ENCODE measurements at places on chromosomes 2 and 18.

DNA sequence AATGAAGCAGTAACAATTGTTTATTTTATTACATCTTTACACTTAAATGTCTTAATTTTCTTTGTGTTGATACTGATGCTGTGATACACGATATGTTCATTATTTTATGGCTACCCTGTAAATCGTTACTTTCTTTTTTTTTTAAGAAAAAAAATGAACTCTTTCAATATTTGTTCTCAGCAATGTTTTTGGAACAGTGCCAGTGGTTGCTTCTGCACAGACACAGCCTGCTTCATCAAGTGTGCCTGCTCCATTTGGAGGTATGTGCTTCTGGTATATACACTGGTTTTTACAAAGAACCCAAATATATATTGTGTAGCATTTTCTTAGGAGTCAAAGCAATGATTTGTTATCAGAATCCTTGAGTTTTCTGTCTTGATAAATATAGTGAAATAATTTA lies 62.2 kb upstream of the SCYGR2 start:
- DNase-seq = no peak

- no peak for DNase-seq
Observed at GRCh38 chr18:33277431-33277830, 163.1 kb downstream of the CCDC178 start.

GRCh38 chr18:5851998-5852397 lies 43.3 kb downstream of the TMEM200C start:
- DNase-seq = no peak

- DNase-seq = peak; percentile 86
Observed at GRCh38 chr2:134139611-134140010, 114.3 kb upstream of the MGAT5 start.

DNA sequence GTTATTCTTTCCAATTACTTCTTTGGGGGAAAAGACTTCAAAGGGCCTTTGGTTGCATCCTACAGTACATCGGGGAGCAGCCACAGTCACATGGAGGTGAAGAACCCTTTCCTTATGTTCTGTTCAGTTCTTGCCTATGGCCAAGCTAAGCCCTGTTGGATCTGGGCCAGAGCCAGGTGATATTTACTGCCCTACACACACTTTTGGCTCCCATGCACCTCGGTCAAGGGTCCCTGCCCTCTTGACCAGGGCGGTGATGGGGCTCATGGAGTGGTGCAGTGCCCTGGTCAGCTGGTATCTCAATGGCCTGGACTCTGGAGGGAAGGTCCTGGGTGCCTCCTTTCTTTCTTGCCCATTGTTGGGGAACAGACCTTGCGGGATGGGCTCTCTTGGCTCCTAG lies 98.7 kb downstream of the VAPA start:
- DNase-seq = no peak

- DNase-seq = no peak
Observed at GRCh38 chr2:134852518-134852917, 14.1 kb downstream of the ACMSD start.

DNA sequence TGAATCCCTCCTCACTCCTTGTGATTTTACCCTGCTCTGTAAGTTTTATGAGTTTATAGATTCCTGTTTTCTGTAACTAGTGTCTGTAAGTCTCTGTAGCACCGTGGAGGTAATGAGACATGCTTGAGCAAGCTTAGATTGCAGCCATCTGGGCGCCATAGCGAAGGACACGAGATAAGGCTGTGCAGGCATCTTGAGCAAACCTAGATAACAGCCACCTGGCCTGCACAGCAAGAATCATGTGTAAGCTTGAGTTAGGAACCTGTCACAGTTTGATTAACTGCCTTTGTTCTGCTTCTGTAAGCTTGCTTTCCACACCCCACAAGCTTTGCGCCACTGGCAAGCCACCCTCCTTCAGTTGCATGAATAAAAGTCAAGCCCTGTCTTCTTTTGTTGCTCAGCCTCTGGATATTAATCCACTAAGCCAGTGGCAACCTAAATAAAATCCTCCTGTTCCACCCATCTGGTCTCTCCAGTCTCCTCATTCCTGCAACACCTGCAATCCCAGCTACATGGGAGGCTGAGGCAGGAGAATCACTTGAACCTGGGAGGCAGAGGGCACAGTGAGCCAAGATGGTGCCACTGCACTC lies 270.6 kb upstream of the RGPD4 start:
- no peak for DNase-seq

- no peak for DNase-seq
Observed at GRCh38 chr2:86066007-86066578, 39.6 kb downstream of the POLR1A start.

DNA sequence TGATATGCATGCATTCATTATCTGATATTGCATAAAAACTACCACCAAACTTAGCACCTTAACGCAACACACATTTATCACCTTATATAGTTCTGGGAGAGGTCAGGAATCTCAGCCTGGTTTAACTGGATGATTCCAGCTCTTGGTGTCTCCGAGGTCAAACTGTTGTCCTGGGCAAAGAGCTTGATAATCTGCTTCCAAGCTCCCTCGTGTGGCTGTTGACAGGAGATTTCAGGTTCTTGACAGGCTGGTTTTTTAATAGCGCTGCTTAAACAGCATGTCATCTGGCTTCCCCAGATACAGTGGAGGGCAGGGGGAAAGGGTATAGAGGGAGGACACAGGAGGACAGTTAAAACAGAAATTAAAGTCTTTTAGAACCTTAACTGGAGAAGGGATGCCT lies 785.0 kb downstream of the CNTNAP5 start:
- DNase-seq = peak; percentile 23

DNA sequence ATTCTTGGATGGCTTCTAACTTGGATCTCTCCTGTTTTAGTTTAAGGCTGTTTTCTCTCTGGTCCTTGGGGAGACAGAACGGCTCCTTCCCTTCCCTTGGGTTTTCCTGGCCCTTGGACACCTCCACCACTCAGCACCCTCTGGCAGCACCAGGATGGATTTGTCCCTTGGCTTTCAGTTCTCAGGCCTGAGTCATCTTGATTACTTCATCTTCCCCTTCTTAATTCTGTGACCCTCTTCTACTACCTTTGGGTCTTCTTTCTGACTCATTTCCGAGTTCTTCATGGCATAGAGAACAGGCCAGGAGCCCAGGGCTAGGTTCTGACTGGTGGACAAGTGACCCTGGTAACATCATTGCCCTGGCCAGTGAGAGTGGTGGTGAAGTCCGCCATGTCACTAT lies 14.9 kb downstream of the IGFBP2 start:
- DNase-seq = no peak

DNA sequence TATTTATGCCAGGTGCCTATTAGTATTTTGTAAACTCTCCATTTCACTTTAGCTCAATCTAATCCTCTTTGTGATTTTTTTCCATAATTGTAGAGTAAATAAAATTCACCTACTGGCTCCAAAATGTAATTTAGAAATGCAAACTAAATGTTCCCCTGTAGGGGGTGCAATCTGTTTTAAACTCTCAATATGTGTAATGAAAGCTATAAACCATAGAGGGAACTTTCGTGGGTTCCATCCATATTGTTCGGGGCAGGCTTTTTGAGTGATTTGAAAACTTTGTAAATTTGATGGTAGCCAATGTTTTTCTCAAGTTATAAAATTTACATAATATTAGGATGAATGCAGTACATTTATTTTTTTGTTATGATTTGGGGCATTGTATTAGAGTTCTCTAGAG lies 49.4 kb downstream of the TSPYL6 start:
- DNase-seq = no peak

- DNase-seq = no peak
Observed at GRCh38 chr2:89848763-89849368, 1157.4 kb downstream of the RPIA start.

DNA sequence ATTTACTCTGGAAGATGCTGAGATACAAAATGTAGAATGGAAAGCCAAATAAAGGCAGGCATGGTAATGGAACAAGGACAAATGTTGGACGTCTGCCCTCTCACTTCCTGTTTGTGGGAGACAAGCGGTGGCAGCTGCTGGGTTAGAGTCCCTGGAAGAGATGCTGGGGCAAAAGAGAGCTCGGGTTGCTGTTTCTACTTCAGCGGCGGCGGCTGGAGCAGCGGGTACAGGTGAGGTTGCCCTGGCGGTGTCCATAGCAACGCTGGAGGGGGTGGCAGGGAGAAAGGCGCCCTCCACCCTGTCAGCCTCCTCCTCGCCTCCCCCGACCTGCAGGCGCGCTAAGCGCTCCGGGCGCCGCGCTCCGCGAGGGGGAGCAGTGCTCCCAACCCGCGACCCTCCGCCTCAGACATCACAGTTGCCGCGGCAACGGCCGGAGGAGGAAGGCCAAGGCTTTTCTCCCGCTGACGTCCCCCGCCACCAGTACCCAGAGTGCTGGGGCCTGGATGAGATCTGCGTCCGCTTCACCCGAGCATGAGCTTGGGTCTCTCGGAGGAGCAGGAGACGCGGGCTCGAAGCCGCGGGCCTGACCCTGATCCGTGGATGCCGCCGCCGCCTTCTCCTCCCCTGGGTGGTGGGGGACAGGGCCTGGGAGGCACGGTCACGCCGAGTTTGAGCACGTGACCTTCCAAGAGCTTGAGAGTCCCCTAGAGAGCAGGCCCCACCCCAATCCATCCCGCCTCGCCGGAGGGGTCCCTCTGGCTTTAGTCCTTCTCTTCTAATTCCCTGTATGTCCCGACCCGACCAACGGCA lies 65.6 kb downstream of the NOL4 start:
- peak; percentile 5 for DNase-seq

DNA sequence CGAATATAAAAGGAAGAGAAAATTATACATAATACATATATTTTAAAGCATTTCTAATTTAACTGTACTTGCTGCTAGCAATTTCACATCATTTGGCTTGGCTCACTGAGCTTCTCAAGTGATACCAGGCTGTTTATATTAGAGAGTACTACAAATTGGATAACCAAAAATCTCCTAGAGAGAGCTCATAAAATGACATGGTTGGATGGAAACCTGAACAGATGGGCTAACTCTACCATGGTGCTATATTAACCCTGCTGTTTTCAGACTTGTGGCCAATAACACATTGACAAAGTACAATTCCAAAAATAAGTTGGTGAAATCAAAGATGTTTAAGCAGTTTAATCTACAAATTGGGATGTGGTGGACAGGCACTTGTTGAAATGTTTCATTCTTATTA lies 364.4 kb upstream of the GCFC2 start:
- DNase-seq = no peak

DNA sequence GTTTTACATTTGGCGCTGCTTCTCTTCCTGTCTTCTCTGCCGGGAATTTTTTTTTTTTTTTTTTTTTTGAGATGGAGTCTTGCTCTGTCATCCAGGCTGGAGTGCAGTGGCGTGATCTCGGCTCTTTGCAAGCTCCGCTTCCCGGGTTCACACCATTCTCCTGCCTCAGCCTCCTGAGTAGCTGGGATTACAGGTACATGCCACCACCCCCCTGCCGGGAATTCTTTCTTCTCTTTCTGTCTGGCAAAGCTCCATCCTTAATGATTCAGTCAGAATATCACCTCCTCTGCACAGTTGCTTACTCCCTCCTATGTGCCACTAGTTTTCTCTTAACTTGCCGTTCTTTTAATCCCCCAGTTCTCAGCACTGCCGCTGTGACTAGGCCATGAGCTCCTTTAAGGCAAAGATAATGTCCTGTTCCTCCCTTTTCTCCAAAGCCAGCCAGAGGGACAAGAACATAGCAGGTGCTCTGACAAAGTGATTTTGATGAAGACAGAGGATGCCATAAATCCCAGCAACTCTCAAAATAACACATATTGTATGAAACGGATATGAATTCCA lies 112.1 kb upstream of the LRATD1 start:
- DNase-seq = no peak

DNA sequence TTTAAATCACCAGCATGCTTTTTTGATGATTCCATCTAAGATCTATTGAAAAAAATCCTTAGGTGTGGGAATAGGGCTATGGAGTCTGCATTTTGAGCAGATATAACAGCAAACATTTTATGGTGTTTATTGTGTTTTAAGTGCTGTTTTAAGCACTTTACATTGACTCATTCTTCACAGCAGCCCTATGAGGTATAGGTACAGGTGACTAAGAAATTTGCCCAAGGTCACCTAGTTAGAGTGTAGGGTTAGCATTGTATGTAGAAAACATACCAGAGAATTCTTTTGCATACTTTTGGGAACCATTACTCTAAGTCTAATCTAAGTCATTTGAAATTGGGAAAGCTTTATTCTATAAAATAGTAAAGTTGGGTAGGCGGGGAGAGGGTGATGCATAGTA lies 31.3 kb downstream of the PPM1B start:
- no peak for DNase-seq

GRCh38 chr2:212854116-212854515 lies 297.3 kb downstream of the IKZF2 start:
- no peak for DNase-seq

- peak; percentile 68 for DNase-seq
Observed at GRCh38 chr2:184598316-184599053, at the start of gene ZNF804A. Gene ZNF804A, plus strand, starts transcription at chr2:184598529. Its CDS starts 431 bp downstream, at chr2:184598960.

- DNase-seq = no peak
Observed at GRCh38 chr2:134660626-134661402, 58.0 kb downstream of the TMEM163 start.

DNA sequence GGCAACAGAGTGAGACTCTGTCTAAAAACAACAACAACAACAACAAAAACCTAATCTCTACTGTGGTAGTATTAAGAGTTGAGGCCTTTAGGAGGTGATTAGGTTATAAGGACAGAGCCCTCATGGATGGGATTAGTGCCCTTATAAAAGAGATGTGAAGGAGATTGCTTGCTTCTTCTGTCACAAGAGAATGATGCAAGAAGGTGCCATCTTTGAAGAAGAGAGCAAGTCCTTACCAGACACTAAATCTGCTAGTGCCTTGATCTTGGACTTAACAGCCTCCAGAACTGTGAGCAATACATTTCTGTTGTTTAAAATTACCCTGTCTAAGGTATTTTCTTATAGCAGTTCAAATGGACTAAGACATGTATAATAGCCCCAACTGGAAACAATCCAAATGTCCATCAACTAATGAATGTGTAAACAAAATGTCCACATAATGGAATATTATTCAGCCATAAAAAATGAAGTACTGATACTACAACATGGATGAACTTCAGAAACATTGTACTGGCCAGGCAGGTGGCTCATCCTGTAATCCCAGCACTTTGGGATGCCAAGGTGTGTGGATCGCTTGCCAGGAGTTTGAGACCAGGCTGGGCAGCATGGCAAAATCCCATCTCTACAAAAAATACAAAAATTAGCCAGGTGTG lies 1.6 kb upstream of the ARHGEF33 start:
- no peak for DNase-seq

GRCh38 chr2:65527451-65528240 lies 95.2 kb upstream of the SPRED2 start:
- no peak for DNase-seq

GRCh38 chr2:11998218-11998617 lies 251.8 kb downstream of the LPIN1 start:
- DNase-seq = no peak

DNA sequence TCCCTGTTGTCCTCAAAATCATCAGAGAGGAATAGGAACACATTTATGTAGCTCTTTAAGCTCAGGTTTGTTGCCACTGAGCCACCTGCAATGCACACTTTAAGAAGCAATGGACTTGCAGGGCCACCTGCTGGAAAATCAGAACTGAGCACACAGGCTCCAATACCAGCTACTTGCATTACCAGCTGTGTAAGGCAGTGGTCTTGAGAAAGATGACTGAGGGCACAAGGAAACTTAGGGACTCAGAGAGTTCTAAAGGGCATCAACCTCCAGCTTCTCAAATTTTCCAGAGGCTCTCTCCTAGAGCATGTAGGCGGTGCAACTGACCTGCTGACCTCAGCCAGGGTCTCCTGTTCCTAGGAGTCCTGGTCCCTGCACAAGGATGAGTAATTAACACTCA lies 2.5 kb upstream of the CNDP2 start:
- no peak for DNase-seq
